ENCODE measurements at places on chromosomes 5 and 9.

GRCh38 chr9:125551781-125552180 is 155.2 kb downstream of the MAPKAP1 start:
- DNase-seq = no peak

DNA sequence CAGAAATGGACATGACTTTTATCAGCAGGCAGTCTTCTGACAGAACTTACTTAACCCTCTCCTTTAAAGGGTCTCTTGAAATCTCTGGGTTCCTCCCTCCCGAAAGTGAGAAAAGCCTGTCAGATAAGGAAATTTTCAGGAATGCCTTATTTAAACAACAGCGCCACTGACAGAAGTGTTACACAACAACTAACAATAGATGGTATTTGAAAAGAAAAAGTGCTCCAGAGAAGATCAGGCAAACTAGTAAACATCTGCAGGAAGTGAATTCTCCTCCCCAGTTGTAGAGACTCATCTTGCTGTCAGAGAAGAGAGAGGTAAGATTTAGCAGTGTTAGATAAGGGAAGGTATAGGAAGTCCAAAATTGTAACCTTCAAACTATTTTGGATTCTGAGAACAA is 107.2 kb upstream of the NFIL3 start:
- no peak for DNase-seq

DNA sequence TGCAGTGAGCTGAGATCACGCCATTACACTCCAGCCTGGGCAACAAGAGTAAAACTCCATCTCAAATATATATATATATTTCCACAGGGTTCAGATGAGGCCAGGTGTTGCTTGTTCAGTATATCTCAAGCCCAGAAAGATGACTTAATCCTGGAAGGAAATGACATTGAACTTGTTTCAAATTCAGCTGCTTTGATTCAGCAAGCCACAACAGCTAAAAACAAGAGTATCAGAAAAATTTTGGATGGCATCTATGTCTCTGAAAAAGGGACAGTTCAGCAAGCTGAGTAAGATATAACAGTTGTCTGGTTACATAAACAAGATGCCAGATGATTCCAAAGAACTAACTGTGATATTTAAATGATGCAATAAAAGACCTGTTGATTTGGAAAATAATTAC is 352.0 kb downstream of the KCTD16 start:
- DNase-seq = no peak

DNA sequence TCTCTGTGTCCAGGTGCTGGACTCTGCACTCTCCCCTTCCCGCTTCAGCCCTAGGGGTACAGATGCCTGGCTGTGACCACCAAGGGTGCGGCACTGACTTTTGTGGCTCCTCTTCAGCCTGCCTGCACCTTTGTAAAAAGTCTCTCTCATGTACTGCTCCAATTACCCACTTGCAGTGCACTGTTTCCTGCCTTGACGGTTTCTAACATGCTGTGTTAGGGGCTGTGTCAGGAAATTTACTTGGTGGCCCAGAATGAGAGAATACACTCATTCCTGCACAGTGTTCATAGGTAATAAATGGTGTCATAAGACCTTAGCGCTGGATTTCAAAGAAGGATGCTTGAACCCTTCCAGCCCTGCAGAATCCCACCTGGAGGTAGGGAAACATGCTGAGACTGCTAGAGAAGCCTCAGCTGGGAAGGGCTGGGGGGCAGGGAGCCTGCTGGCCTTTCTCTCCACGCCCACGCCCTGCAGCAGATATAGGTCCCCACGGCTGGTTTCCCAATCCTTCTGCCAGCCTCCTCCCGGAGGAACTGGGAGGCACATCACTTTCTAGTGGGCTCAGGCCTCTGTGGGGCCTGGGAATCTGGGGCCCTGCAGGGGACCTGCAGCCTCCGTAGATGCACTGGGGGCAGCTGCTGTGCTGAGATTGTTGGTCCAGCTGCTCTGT is 17.6 kb upstream of the HRH2 start:
- no peak for DNase-seq

GRCh38 chr5:124043456-124043855 is 531.5 kb downstream of the CSNK1G3 start:
- no peak for DNase-seq

- no peak for DNase-seq
Observed at GRCh38 chr9:13063880-13064459, 215.5 kb downstream of the MPDZ start.

Data from stimulated activated CD8-positive, alpha-beta memory T cell treated with anti-CD3 and anti-CD28 coated beads, Interleukin-7, amount 100 ng/mL, for 4 hours (primary cell).